ENCODE measurements at places on chromosomes 16 and 17.

GRCh38 chr17:37079735-37080134 lies 131.0 kb downstream of the AATF start:
- DNase-seq, result no peak

- DNase-seq, result no peak
Measured at GRCh38 chr17:78268191-78268874, 36.9 kb downstream of the TMEM235 start.

DNA sequence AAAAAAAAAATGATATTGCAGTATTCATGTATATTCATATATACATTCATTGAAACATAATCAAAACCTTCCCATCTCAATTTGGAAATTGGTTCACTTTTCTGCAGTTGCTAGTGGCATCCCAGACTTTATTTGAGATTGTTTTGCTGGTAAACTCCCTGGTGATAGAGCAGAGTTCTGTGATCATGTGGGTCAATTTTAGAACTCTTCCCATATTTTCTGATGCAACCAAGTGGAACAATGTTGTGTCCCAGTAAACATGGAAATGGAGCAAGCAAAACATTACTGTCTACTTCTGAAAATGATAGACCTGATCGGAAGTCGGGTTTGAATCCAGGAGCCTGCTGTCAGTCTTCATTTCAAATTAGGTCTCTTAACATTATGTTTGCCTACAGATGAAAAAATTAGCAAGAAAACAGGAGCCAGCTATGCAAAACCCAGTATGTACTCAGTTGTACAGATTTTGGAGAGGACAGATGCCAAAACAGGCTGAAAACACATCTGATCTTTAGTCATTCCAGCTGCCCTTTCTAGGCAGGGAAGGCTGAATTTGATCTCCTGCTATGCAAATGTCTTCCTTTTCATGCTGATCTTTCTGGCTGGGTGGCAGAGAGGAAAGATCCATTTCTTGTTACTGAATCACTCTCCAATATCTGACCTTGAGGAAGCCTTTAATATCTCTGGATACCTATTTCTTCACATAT lies 786.6 kb upstream of the SOX9 start:
- DNase-seq, result no peak

DNA sequence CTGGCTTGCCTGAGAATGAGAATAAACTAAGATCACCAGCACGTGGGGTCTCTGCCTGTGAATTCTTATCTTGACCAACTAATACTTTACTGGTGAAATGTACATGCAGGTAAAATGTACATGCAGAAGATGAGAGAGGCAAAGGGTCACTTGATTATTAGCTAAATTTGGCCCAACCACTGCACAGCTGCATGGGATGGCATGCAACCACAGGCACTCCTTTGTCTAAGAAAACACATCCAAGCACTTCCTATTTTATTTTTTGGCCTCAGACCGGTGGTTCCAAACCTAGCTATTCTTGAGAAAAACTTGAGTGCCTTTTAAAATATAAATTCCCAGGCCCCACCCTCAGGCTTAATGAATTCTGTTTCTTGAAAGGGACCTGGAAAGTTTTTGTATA lies 77.9 kb downstream of the SYCE1L start:
- no peak for DNase-seq

GRCh38 chr17:56867948-56868376 lies 34.0 kb downstream of the DGKE start:
- no peak for DNase-seq

DNA sequence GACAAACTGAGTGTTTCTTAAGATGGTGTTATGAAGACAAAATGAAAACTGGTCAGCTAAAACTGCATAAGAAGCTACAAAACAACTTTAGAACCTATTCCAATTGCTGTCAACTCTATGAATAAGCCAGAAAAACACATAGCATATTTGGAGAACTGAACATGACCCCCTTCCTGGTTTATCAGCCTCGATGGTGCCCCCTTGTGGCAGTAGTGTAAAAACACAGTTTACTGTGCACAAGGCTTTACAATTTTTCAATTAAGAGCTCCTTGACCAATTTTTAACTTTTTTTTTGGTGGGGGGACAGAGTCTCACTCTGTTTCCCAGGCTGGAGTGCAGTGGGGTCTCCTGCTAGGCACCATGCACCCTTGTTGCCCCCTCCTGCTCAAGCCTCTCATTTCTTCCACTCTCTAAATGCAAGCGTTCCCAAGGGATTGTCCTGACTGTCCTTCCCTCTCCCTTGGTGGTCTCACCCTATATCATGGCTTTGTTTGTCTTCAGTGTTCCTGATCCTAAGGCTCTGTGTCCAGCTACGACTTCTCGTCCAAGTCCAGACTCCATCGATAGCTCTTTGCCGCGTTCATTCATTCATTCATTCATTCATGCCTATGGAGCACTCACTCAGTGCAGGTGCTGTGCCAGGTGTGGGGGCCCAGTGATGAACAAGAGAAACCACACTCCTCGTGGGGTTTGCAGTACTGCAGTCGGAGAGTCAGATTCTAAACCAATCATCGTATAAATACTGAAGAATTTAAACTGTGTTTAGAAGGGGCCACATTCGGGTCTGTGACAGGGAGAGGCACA lies 7.5 kb downstream of the EIF1 start:
- peak; percentile 52 for DNase-seq

DNA sequence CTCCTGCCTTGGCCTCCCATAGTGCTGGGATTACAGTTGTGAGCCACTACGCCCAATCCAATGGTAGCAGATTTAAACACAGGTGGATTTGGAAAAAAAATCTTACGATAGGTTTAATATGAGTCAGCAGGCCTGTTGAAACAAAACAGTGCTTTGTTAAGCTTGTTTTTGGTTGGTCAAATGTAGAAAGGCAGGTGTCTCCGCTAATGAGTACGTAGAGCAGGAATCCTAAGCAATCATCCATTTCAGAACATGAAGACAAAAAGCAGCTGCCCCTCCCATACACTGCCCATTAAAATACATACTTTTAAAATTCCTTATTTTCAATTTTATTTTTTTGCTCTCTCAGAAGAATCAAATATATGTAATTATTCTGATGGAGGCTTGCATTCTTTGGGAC lies 1.9 kb upstream of the WWOX start:
- no peak for DNase-seq

DNA sequence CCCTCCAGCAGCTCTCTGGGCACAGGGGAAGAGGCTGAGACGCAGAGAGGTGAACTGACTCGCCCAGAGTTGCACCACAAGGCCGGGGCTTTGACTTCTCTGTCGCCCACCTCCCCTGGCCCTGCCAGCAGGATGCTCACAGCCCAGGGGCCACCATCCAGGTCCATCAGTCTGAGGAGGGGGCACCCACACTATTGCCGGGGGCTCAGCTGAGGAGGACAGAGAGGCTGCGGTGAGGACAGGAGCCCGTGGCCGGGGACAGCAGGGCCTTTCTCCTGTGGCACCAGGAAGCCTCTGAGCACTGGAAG lies 32.6 kb downstream of the KDM8 start:
- no peak for DNase-seq

All from NK-92 treated with Interleukin-12 subunit alpha and Interleukin-12 subunit beta, amount 100 ng/mL, for 24 hours (cell line).